ENCODE measurements at places on chromosomes 2 and 18.
A peak's percentile ranks its signal among the peaks of the same experiment; 100 is the strongest.

DNA sequence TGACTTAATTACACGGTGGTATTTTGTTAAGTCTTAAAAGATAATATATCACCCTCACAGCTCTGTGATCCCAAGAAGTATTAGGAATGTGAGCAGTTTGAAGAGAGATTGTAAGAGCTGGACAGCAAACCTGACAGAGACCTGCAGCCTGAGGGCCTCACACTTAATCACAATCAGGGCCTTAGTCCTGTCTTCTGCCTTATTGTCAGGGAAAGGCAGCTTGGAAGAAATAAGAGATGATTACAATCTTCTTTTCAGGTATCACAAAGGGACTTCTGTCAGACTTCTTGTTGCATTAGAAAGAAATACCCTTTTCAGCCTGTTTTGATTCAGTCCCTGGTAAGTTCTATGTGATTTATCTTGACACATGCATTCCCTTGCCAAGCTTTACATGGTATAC is 1433.8 kb upstream of the SLC39A10 start:
- no peak for DNase-seq

DNA sequence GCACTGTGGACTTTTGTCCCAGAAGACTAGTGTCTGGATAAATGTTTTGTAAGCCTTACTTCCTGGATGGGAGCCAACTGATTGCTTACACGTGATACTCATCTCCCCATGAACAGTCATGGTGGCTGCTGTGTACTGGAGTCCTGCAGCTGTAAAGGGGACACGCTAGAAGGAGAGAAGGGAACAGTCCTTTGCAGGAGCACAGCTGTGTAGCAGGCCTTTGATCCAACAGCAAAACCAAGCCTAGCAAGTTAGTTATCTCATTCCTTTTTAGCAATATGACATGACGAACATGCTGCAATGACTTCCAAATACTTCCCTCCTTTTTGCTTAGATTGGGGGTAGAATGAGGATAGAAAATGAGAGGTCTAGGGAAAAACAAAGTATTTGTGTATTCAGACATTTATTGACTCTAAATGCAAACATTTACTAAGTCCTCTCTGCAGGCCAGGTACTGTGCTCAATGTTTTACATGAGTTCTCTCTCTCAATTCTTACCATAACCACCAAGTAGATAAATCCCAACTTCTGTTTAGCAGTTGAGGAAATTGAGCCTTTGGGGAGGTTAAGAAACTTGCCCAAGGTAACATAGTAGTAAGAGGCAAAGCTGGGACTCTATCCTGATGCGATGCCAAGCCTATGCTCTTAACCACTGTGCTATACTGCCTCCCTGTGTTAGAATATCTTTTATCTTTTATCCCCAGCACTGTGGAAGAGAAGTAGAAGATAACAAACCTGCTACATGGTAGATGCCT is 55.4 kb upstream of the CD28 start:
- no peak for DNase-seq

DNA sequence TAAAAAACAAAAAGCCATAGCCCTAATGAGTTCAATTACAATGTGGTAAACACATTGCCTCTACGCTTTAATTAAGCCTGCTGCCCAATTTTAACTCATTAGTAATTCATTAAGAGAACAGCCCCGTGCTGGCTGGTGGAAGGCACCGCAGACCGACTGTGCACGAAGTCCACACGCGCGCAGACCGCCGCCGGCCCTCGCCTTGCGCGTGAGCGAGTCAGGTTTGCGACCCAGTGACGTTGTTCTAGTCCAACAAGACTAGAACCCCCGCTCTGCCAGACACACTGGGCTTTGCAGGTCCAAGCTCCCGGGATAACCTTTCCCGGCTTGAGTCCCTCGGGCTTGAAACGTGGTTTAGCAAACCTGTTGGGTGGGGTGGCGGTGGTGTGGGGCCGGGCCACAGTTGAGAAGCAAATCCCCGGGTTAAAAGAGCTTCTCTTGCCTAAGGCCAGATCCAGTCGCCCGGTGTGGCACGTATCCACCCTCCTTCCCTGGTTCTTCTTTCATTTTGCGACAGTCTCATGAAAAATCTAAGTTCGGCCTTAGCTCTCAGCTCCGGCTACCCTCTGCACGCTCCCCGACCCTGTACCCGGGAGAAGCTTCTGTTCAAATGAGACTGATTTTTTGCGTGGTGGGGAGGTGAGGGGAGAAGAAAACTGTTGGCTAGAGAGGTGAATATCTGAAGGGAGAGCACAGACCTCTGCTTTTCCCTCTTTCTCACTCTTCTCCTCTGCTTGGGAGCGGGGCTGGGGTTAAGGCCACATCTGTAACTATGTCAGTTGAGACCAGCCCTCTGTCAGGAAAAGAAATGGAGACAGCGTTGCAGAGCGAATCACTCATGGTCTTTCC is 11.1 kb upstream of the SKOR2 start:
- DNase-seq = no peak

DNA sequence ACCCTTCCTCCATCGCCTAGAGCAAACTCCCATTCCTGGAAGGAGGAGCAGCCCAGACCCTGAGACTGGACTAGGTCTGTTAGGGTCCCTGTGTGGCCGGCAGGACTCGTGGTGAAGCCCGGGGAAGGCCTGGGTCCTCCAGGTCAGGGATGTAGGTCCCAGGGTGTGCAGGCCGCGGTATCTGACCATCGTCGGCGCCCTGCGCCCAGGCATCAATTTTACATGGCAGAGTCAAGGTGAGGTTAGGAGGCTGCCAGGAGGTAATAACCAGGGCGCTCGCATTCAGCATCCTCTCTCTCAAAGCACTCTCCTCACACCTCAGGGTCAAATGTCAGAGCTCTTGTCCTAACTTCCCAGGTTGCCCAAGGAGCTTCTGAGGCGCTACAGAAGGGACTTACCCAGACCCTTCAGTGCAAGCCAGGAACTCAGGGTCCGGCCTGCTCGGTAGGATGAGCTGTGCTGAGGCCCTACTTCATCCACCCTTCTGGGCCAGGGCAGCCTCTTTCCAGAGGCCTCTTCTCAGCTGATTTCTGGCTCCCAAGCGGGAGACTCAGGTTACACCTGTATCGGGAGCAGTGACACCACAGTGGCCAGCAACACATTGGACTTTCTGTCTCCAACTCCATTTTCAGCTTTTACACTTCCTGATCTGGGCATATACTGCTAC is 628 bp downstream of the SH2D6 start:
- no peak for DNase-seq

- DNase-seq = no peak
Observed at GRCh38 chr18:60962625-60963024, 370.6 kb upstream of the CDH20 start.

DNA sequence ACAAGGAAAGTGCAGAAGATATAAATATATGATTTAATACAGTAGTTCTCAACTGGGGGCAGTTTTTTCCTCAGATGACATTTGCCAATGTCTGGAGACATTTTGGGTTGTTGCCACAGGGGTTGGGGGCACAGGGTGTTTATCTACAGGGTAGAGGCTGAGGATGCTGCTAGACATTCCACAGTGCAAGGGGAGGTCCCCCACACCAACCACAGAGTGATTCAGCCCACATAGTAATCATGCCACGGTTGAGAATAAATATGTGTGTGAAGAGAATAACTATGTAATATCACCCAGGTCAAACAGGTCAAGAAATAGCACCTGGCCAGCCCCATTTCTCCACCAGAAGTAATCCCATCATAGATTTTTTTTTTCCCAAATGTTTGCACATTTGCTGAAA is 17.9 kb downstream of the DYSF start:
- peak; percentile 26 for DNase-seq

- DNase-seq = no peak
Observed at GRCh38 chr2:223853425-223853837, 16.0 kb upstream of the AP1S3 start.
